ENCODE measurements at places on chromosomes 2 and 18. TPM values are rescaled to one million over a fixed set of nuclear protein-coding genes. Genes with fewer than 3 reads are reported as not detected.

DNA sequence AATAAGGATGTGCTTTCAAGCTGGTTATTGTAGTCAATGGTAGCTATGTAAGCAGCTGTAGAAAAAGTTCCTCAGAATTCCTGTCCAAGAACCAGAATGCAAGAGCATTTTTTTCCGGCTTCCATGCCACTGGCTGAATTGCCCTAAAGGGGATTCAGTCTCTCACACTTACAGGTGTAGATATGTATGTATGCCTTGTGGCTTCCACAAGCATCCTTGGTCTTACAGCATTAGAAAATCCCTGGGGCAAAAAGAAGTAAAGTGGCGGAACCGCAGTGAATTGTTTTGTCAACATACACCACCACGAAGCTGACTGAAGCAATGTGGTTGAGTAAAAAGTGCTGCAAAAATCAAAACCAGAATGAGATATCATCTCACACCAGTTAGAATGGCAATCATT lies 54.6 kb downstream of the FANCL start:
- DNase-seq = no peak

The C1QL2 gene
- not detected for total RNA-seq

GRCh38 chr2:160167089-160167740 lies 32.9 kb downstream of the ITGB6 start:
- no peak for DNase-seq

GRCh38 chr2:97663626-97663961 lies 250 bp downstream of the ACTR1B start:
- no peak for DNase-seq

GRCh38 chr2:234954551-234954992 lies 2.8 kb downstream of the SH3BP4 start:
- DNase-seq = no peak

- no peak for DNase-seq
Observed at GRCh38 chr2:71423817-71424420, 29.4 kb upstream of the DYSF start.

- DNase-seq = no peak
Observed at GRCh38 chr18:57273194-57273593, 79.2 kb upstream of the ST8SIA3 start.

DNA sequence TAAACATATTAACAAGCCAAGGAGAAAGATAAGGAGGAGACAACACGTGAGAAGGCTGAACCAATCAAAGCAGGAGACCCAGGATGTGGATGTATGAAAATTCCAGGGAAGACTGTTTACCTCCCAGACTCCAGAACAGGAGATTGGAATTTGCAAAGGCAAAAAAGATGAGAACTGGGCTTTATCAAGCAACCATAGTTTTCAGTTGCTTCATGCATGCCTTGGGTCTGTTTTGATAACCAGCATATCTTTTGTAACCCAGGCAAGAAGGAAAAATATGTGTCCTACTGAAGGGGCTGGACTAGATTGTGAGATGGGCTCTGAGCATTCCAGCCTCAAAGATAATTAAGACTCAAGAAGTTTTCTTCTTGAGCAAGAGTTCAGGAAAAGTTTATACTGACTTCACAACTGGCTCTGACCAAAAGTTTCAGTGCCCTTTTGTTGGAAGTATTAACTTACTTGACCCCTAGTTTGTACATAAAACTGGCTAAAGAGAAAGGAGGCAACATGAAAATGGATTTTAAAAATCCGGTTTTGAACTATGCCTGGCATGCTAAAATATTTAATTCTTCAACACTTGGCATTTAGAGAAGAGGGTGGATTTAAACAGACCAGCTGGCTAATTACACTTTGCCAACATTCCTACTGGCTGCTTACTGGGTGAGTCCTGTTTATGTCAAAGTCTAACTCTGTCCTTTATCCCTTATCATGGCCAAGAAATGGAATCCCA lies 79.3 kb upstream of the CD28 start:
- no peak for DNase-seq

- DNase-seq = no peak
Observed at GRCh38 chr2:207993151-207993763, 32.1 kb downstream of the PLEKHM3 start.

The EGR4 gene
- not detected for total RNA-seq

The LCT gene
- not detected for total RNA-seq

The ABCG8 gene
- not detected for total RNA-seq

GRCh38 chr2:2191110-2191707 lies 139.9 kb downstream of the MYT1L start:
- DNase-seq = no peak

DNA sequence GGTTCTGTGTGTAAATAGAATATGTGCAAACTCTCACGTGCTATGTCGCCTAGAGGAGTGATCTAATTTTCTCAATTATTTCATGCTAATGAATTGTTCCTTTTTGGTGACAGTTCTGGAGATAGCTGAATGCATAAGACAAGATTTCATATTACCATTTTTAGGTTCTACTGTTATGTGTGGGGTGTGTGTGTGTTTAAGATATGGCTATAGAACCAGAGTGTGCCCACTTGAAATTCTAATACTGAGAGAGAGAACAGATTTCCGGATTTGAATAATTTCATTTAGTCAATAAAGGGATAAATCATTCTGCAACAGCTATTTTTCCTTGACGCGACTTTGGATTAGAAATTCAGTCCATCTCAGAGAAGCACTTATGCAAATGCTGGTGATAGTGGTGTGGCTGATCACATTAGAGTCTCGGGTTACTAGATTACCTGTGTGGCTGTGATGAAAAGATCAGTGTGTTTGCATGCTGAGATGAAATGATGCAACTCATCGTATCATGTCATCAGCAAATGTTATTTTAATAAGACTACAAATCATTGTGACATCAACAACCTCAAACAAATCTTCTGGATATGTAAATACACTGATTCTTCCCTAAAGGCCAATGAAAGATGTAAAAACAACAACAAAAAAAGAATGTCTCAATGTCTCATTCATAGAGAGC lies 415.9 kb downstream of the EPHA4 start:
- no peak for DNase-seq

- DNase-seq = no peak
Observed at GRCh38 chr2:123495241-123495640, 529.8 kb upstream of the CNTNAP5 start.

The SERPINB10 gene
- total RNA-seq = not detected

- no peak for DNase-seq
Observed at GRCh38 chr2:7900593-7900992, 781.3 kb upstream of the ID2 start.

The AOX1 gene
- 2.0 TPM for total RNA-seq

DNA sequence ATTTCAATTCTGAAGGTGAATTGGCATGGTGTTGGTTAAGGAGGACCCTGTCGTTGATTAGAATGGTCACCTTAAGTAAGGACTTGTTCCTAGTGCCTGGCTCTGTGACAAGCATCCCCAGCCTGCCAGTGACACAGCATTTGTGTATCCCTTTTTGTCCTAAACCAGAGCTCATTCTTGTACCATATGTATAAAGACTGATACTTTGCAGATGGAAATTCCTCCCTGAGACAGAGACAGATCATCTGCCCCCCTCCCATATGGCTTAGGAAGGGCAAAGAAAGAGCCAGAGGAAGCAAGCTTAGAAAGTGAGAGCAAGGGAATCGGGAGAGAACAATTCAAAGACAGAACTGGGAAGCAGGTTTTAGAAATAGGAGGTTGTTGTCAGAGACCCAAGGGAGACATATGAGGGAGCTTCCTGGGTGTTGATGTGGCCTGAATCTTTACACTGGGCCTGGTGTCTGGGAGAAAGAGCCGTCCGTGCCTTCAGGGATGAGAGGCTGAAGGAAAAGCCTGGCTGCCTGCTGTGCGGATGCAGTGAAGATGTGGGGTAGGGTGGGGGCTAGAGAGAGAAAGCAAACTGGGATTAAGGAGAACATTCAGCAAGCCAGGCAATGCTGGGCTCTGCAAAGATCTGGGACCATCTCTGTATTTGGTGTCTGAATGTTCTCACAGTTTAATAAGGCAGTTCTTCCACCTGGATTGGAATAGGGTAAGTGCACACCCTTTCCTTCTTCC lies 13.2 kb upstream of the CHRNA1 start:
- no peak for DNase-seq

Data from chondrocyte (in vitro differentiated cells).